ENCODE measurements at places on chromosomes 5 and 9.

DNA sequence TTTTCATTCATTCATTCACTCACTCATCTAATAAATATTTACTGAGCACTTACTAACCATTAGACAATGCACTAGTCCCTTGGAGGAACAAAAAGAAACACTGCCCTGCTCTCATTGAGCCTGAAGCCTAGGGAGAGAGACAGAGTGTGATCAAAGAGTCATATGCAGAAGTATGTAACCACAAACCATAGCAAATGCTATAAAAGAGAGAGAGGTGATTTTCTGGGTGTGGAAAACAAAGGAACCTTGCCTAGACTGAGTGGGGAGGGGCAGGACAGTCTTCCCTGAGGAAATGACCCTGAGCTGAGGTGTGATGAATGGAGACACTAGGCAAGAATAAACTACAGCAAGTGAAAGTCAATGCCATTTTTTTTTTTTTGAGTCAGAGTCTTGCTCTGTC, 10.8 kb upstream of the ADRA1B start:
- DNase-seq: peak; percentile 93

GRCh38 chr5:152547202-152547601, 142.1 kb upstream of the NMUR2 start:
- DNase-seq: no peak

- DNase-seq: no peak
Measured at GRCh38 chr9:7300484-7300883, 499.1 kb downstream of the DMAC1 start.

- no peak for DNase-seq
Measured at GRCh38 chr9:34665067-34665380, 2.6 kb upstream of the CCL27 start.

GRCh38 chr5:91225848-91226686, 157.1 kb downstream of the ARRDC3 start:
- DNase-seq: no peak

- DNase-seq: no peak
Measured at GRCh38 chr5:151078490-151079262, 2.2 kb downstream of the TNIP1 start.

- no peak for DNase-seq
Measured at GRCh38 chr5:141882594-141883183, 4.5 kb upstream of the PCDH1 start.

DNA sequence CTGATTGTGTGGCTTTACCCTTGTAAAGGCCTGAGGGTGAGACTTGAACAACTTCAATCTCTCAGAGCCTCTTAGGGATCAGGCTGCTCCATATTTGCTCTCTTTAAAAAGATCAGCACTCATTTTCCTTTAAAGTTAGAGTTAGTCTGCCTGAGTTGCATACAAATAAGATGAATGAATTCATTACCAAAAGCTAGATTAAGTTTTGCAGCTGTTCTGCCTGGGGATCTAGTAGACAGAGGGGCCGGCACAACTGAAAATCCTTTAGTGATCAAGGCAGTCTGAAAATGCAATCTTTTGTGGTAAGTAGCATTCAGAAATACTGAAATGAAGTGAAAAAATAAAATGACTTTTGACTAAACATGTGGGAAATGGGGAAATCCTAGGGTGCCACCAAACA, 264.0 kb downstream of the MAN2A1 start:
- DNase-seq: no peak

DNA sequence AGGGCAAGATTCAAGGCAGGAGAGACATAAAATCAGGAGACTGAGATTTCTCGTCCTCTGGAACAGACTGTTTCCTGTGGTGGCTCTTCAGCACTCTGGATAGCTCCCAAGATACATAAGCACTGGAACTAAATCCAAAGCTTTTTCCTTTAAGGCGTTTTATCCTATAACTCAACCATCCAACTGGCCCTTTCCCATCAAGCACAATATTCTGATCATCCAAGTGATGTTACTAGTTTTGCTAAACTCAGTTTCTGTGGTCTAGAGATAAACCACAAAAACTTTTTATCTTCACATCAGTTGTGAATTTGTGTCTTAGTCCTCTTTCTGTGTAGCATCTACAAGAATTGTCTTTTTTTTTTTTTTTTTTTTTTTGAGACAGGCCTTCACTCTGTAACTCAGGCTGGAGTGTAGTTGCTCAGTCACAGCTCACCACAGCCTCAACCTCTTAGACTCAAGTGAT, 299.4 kb downstream of the COX7C start:
- peak; percentile 48 for DNase-seq

DNA sequence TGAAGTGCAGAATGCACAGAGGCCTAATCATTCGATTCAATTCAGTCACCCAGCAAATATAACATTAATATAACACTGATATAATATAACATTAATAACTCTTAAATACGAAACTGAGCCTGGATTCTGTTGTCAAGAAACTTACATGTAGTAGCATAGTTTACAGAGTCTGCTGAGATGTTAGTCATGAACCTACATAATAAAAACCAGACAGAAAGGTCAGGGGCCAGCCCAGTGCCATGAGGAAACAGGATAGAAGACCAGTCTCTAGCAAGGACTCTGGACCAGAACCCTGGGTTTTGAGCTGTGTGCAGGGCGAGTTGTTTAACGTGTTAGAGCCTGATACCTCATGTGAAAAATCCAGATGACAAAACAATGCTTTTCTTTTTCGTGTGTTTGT, 234.7 kb downstream of the NR2F1-AS1 start:
- DNase-seq: no peak

GRCh38 chr9:100206899-100207298, 107.9 kb downstream of the INVS start:
- DNase-seq: peak; percentile 69

DNA sequence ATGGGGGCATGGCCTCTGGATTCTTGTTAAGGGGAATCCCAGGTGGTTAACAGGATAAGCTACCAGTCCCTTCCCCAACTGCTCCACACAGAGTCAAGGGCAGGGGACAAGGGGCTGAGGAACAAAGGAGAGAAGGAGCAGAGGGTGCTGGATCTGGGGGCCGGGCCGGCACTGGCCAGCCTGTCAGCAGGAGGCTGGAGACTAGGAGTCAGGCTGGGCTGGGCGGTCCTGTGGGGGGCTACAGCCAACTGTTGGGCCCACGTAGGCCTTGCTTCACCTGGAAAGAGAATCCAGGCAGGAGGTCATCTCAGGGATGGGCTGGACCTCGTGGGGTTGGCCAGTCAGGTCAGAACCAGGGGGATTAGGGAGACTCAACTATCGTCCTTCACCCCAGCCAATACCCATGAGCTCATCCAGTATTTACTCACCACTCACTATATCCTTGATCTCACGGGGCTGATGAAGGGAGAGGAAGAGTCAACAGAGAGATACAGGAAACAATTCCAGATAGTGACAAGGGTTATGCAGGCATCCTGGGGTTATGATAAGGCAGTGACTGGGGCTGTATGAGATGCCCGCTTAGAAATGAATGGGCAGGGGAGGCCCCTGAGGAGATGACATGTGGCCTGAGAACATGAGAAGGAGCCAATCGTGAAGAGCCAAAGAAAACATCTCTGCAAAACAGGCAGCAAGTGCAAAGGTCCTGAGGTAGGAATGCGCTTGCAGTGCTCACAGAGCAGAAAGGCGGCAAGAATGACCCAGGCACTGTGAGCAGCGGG, 47.9 kb upstream of the SLC25A51 start:
- no peak for DNase-seq

GRCh38 chr5:109929376-109929775, 239.6 kb downstream of the MAN2A1 start:
- DNase-seq: no peak

GRCh38 chr5:5278815-5279381, 138.8 kb downstream of the ADAMTS16 start:
- DNase-seq: no peak

DNA sequence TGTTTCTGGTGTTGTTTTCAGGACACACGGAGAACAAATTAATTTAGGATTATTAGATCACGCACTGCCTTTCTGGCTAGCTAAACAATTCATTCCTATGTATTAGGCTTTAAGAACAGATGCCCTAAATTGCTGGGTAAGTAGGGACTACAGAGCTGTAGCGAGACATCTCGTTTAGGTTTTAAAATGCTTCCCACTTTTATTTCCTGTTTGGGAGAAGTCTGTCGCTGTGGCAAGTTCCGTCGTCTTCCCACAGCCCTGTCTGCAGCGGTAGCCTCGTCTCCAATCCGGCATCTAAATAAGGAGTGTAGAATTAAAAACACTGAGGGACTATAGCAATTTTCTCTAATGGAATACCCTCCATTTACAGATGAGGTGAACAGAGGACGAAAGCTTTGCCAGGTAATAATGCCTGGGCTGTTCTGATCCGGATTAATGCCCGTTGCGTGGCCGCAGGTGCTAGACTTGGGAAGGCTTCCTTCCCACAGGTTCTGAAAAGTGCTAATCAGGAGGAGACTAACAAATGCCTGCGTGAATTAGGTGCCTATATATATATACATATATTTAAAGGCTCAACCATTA, 1.3 kb upstream of the TRIM36 start:
- no peak for DNase-seq

DNA sequence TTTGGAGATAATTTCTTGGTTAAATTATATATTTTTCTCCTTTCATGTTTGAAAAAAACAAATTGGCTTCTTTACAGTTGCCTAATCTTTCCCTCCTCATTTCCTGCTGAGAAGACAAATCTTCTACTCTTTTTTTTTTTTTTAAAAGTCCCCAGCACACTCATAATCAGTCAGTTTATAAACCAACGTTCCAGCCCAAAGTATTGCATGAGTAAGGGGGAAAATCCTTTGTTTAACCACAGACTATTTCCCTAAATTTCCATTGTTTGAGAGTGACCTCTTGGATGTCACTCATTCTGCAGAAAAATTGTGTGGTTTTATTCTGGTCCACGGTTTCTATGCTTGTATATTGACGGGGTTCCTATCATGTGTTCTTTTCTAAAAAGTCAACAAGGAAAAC, 55.1 kb upstream of the TLR4 start:
- DNase-seq: no peak

DNA sequence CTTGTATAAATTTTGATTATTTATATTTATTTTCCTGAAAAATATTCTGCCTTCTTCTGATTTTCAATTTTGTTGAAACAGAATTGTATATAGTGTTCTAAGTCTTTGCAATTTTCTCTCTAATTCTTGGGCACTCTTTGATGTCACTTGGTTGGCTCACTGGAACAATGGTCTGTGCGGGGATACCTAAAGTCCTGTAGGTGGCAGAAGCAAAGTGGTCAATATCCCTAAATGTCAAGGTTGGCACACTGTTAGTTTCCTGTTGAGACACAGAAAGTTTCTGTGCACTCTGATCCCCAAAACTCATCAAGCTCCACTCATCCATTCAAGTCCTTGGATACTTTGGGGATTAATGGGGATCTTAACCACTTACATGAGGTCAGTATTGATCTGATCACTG, 480.8 kb upstream of the CCNG1 start:
- no peak for DNase-seq

DNA sequence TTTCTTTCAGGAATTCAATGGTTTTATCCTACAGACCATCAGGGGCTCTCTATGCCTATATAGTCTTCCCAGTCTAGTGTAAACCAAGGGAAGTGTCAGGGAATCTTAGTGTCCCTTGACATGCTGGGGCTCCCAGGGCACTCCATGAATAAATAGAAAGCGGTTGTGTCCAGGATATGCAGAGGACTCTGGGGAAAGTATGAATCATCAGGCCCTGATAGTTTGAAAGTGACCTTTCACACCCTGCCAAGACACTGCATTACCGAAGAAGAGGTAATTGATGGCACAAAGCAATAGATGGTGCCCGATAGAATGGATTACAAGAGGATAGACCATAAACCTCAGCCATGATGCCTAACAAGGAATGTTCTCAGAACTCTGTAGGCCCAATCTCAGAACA, 163.3 kb upstream of the DAPK1 start:
- no peak for DNase-seq

DNA sequence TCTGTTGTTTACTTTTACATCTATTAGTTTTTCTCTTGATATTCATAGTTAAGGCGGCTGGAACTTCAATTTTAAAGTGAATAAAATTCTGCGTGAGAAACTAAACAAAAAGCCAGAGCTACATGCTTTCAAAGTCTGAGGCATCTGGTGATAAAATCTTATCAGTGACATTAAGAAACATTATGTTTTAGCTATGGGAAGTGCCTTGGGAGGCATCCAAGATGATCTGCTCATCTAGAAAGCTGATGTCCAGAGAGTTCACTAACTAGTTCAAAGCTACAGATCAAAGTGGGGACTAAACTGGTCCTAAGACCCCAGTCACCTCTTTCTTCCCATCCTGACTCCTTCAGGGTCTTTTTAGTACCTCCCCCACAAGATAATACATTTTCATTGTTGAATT, 37.2 kb downstream of the MRPS27 start:
- peak; percentile 41 for DNase-seq

- peak; percentile 65 for DNase-seq
Measured at GRCh38 chr5:171157276-171157675, 151.8 kb upstream of the TLX3 start.

GRCh38 chr5:88643315-88643714, 239.7 kb downstream of the MEF2C start:
- DNase-seq: no peak

DNA sequence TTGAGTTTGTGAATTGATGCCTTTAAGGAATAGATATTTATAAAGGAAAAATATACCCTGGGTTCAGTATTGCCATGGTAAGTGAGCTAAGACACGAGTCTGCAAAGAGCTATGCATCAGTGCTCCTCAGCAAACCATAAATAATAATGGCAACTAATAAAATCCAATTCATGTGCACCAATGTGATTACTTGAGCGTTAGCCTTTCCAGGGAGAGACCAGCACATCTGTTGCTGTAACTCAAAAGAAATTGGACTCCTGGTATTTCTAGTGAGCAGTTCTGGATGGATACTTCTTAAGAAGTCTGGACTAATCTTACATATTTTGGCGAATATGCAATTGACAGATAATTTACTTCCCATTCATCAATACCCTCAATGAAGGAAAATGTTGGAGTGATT, 373.3 kb downstream of the ARHGEF28 start:
- peak; percentile 12 for DNase-seq

DNA sequence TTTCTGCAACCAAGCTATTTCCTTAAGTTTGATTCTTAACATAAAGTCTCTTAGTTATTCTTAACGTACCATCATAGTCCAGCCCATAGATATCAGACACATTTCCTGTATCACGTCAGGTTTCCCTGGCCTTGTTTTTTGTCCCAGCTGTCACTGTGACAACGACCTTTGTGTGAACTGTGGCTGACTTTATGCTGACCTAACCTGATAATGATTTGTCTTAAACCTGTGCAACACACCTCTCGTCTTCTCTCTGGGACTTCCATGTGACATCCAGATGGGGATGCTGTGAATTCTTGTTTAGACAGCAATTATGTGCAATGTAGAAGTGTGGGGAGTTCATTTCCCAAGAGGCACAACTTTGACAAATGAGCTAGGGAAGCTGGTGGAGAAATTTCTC, 662.8 kb downstream of the PTPRD start:
- peak; percentile 55 for DNase-seq

- no peak for DNase-seq
Measured at GRCh38 chr5:73488806-73489205, 9.4 kb upstream of the BTF3 start.

Measured in fibroblast of skin of right quadriceps (primary cell).